Activated CD4-positive, alpha-beta T cell treated with anti-CD3 and anti-CD28 coated beads, Interleukin-2, amount 10 ng/mL, durations not matched to agents 24 days and 14 days (primary cell): ENCODE measurements at places on chromosomes 5 and 9.

DNA sequence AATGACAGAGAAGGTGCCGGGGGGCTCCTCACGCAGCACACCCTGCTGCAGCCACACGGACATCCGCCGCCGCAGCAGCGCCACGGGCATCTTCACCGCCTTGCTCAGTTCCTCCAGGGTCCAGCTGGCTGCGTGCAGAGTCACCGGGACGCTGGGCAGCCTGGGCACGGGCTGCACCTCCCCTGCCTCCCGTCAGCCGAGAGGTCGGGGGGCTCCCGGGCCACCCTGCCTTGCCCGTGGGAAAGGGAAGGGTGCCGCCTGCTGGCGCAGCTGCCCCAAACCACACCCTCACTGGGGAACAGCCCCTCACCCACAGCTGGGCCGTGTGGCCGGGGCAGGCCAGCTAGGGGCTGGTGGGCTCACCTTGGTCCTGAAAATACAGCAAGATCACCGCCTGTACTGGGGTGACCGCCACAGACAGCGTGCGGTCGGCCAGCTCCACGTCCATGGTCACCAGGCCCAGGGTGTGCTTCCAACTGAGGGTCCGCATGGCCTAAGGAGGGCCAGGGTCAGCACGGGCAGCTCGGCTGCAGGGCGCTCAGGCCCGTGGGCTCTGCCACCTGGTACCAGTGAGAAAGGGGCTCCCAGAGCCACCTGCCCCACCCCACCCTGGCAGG lies 3.6 kb upstream of the TMEM210 start:
- no peak for DNase-seq
- H3K4me3 ChIP-seq, result no peak overlapping the region
- H3K36me3 ChIP-seq, result peaks cover 12% of the 10 kb centered on the region
- H3K27me3 ChIP-seq, result peaks cover 16% of the 10 kb centered on the region
- no peak overlapping the region for H3K27ac ChIP-seq

- H3K36me3 ChIP-seq, result no peaks in the 10 kb centered on the region
- no peak overlapping the region for H3K4me3 ChIP-seq
Measured at GRCh38 chr5:53114988-53115387, 5.4 kb upstream of the MOCS2 start.

DNA sequence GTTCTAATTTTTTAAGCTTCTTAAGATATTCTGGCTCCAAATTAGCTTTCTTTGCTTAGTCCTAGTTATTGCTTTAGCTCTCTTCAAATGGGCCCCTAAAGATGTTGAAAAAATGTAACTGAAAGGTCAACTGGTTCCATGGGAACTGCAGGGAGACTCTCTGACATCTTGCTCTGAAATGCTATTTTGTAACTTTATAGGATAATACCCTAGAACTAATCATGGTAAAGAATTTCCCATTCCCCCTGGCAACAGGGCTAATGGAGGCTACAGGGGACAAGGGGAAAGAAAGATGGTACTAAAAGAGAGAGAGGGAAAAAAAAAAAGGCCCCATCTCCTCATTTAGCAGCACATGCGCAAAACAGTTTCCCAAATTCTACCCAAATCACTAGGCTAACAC lies 39.4 kb downstream of the SIL1 start:
- H3K4me3 ChIP-seq, result no peak overlapping the region
- no peaks in the 10 kb centered on the region for H3K4me1 ChIP-seq
- no peak overlapping the region for H3K27ac ChIP-seq
- no peaks in the 10 kb centered on the region for H3K36me3 ChIP-seq
- no peak for DNase-seq

DNA sequence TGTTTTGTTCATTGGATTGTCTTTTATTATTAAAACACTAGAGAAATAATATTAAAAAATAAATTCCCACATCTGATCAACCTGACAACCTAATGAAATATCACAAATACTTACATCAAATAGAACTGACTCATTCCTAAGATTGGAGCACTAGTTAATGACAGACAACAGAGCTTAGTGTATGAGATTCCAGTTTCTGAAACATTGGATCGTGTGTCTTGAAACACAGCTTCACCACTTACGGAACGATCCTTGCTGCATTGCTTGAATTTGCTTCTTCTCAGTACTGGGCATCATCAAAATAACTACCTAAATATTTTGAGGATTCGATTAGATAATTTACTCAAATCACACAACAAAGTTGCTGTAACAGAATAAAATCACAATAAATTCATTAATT lies 667.2 kb upstream of the CDH18 start:
- no peaks in the 10 kb centered on the region for H3K36me3 ChIP-seq
- H3K27me3 ChIP-seq, result no peaks in the 10 kb centered on the region
- no peaks in the 10 kb centered on the region for H3K4me1 ChIP-seq
- H3K27ac ChIP-seq, result no peak overlapping the region
- DNase-seq, result no peak

DNA sequence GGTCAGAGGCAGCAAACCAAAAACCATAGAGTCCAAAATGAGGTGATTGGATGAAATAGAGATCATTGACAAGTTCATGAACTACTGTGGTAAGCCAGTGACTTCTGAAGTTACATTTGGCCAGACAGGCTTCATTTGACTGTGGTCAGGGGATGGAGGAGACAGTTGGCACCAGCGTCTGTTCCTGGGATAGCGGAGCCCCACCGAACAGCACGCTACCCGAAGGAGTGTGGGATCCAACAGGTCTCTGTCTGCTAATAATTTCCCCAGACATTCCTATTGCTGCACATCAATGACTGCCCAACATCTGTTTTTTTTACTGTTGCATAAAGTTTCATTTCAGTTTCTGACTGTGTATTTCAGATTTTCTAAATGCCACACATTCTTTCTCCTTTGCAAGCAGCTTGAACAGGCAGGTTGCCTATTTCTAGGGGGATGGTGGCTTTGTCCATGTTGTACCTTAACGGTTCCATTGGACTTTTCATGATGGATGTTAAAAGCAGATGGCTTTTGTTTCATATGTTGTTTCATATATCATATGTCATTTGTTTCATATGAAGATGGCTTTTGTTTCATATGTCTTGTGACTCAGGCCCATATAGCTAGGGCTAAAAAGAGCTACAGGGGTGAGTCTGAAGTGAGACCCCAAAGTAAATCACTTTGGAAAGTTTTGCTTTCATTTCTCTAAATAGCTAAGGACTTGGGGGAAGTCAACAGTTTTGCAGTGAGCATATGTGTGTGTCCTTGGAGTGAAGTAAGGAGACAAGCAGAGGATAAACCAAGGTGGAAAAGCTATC lies 180.8 kb downstream of the GOLPH3 start:
- no peak overlapping the region for H3K27ac ChIP-seq
- peaks cover 2% of the 10 kb centered on the region for H3K4me1 ChIP-seq
- no peaks in the 10 kb centered on the region for H3K27me3 ChIP-seq
- H3K36me3 ChIP-seq, result no peaks in the 10 kb centered on the region
- no peak overlapping the region for H3K4me3 ChIP-seq

GRCh38 chr5:151174612-151175101 lies 17.1 kb upstream of the ANXA6 start:
- no peak overlapping the region for H3K4me3 ChIP-seq
- H3K27ac ChIP-seq, result no peak overlapping the region
- H3K4me1 ChIP-seq, result peaks cover 10% of the 10 kb centered on the region
- no peaks in the 10 kb centered on the region for H3K27me3 ChIP-seq
- no peak for DNase-seq

DNA sequence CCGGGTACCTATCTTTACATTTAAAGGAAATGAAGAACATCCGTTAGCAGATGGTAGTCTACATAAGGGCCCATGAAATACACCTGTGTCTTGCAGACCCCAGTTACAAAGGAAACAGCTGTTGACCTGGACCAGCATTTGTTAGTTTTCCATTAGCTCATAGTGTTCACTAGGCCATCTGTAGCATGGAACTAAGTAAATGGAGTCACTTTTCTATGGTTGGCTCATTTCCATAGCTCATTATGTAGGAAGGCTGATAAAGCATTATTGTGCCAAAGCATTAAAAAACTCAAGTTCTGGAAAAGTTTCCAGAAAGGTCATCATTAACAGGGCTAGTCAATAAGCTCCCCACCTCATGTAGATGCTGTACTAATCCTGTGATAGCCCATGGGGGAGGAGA lies 62.1 kb downstream of the PCSK1 start:
- peak; percentile 8 for DNase-seq
- H3K27me3 ChIP-seq, result peaks cover 26% of the 10 kb centered on the region
- no peaks in the 10 kb centered on the region for H3K4me1 ChIP-seq

DNA sequence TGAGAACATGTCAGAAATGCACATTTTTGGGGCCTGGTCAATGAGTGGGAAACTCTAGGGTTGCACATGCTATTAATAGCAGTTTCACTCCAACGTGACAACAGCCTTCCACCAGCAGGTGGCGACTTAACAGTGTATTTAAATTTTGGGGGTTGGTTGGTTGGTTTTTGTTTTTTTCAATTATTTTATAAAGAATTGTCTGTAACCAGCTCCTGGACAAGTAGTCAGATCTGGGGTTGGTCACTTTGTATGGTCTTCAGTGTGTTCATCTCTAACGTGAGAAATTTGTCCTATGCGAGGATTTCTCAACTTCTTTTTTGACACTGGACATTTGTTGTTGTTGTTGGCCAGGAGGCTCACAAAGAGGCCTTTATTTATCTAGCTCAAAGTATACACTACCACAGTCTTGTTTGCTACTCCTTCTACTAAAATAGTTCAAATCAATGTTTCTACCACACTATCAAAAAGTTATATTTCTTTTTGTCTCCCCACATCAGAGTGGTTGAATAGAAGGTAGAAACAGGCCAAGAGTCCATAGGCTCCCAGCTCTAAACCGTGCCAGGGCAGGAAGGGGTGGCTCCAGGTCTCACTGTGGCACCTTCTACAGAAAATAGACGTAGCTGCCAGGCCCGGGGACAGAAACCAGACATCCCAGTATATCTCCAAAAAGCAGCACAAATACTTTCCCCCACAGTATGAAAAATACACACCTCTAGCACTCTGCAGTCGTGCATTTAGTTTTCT lies 110.4 kb downstream of the TRPM6 start:
- peaks cover 2% of the 10 kb centered on the region for H3K4me1 ChIP-seq
- DNase-seq, result peak; percentile 90
- H3K4me3 ChIP-seq, result no peak overlapping the region
- H3K36me3 ChIP-seq, result no peaks in the 10 kb centered on the region

- H3K4me3 ChIP-seq, result no peak overlapping the region
- peaks cover 2% of the 10 kb centered on the region for H3K36me3 ChIP-seq
- DNase-seq, result no peak
- H3K4me1 ChIP-seq, result peaks cover 31% of the 10 kb centered on the region
Measured at GRCh38 chr5:139752506-139753473, 42.8 kb upstream of the PSD2 start.

- H3K27ac ChIP-seq, result peak overlapping the region; percentile 74
- no peak overlapping the region for H3K4me3 ChIP-seq
- peaks cover 35% of the 10 kb centered on the region for H3K36me3 ChIP-seq
- no peaks in the 10 kb centered on the region for H3K27me3 ChIP-seq
Measured at GRCh38 chr5:50595199-50595598, 71.2 kb upstream of the PARP8 start.

DNA sequence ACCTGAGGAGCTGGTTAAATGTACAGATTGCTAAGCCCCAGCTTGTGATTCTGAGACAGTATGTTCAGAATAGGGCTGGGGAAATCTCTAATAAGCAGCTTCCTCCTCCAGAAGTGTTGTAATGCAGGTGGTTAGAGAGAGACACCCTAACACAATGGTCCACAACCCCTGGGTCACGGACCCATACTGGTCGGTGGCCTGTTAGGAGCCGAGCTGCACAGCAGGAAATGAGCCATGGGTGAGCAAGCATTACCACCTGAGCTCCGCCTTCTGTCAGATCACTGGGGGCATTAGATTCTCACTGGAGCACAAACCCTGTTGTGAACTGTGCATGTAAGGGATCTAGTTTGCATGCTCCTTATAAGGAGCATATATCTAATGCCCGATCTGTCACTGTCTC lies 61.8 kb downstream of the SLC36A1 start:
- no peak for DNase-seq
- H3K27me3 ChIP-seq, result no peaks in the 10 kb centered on the region
- H3K36me3 ChIP-seq, result no peaks in the 10 kb centered on the region
- H3K4me3 ChIP-seq, result no peak overlapping the region

DNA sequence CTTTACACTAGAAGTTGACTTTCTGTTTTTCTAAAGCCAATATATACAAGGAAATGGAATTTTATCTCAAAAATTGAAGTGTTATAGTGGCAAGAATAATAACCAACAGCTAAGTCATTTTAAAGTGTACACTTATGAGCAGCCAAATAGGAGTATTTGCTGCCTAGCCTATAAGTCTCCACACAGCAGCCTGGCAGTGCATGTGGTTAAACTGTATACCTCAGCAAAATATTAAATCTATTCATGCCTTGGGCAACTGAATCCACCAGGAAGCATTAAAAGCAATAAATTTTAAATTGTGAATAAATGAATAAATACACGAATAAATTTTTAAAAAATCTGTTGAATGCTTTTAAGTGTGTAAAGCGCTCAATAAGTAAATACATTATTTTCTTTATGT lies 432.4 kb upstream of the RORB start:
- no peaks in the 10 kb centered on the region for H3K36me3 ChIP-seq
- no peaks in the 10 kb centered on the region for H3K4me1 ChIP-seq
- H3K4me3 ChIP-seq, result no peak overlapping the region

GRCh38 chr5:150261231-150261630 lies 28.3 kb downstream of the CAMK2A start:
- H3K27ac ChIP-seq, result no peak overlapping the region
- no peak for DNase-seq
- no peaks in the 10 kb centered on the region for H3K27me3 ChIP-seq
- no peaks in the 10 kb centered on the region for H3K4me1 ChIP-seq
- H3K4me3 ChIP-seq, result no peak overlapping the region

GRCh38 chr5:74888117-74888516 lies 21.9 kb upstream of the FAM169A start:
- H3K4me3 ChIP-seq, result no peak overlapping the region
- DNase-seq, result no peak
- H3K4me1 ChIP-seq, result no peaks in the 10 kb centered on the region

DNA sequence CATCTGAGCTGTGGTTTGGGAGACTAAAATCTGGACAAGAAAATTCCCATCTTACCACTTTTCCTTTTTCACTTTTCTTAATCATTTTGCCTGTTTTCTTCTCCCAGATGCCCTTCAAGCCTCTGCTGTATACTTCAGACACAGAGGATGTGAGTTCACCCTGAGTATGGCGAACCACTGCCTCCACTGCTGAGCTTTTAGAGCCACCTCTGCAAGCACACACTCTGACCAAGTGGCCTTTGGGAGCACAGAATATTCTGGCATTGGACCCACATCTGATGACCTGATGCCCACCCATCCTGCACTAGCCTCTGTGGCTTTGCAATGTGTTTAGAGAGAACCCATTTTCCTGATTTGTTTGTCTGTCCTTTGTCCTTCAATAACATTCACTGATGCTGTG lies 32.5 kb downstream of the TERT start:
- no peak for DNase-seq
- no peaks in the 10 kb centered on the region for H3K27me3 ChIP-seq
- H3K4me3 ChIP-seq, result no peak overlapping the region
- no peaks in the 10 kb centered on the region for H3K4me1 ChIP-seq
